ENCODE measurements at places on chromosomes 3 and 15. TPM values are rescaled to one million over a fixed set of nuclear protein-coding genes. Genes with fewer than 3 reads are reported as not detected.

GRCh38 chr15:64051407-64052259 lies 5.3 kb upstream of the DAPK2 start:
- no peak for DNase-seq

GRCh38 chr15:81612631-81613030 lies 238.6 kb upstream of the TMC3 start:
- no peak for DNase-seq

DNA sequence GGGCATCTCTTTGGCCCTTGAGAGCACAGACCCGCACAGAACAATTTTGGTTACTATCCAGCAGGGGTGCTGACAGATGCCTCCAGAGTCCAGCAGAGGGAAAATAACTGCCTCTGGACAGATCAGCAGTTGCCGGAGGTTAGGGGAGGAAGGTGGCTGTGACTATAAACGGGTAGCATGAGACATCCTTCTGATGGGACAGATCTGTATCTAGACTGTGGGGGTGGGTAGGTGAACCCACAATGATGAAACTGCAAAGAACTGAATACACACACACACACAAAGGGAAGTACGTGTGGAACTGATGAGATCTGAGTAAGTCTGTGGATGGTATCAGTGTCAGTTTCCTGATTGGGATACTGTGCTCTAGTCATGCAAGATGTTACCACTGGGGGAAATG lies 21.2 kb downstream of the ADAMTS7 start:
- peak; percentile 18 for DNase-seq

GRCh38 chr3:106691476-106691875 lies 685.8 kb upstream of the CCDC54 start:
- DNase-seq = no peak

DNA sequence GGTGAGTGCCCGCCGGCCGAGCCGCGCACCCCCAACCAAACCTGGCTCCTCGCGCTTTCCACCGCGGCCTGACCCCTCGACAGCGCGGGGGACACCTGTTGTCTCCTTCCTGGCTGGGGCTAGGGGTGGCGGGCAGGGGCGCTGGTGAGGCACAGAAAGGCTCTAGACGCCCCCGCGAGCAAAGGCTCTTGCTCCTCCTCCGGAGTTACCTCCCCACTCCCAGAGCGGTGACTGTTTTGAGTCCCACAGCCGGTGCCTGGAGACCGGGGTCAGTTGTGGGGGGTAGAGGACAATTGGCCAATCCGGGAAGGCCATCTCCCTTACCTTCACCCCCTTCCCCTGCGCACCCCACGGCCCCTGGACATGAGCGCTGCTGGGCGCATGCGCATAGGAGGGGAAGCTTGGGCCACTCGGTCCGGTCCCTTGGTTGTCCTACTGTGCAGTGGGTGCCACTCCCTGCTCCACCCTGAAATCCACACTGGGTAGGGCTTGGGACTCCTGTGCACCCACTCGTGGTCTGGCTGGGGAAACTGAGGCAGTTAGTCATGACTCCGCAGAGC lies 554 bp downstream of the CHST13 start:
- peak; percentile 77 for DNase-seq

- no peak for DNase-seq
These were observed 79.3 kb downstream of the CHSY1 start for GRCh38 chr15:101172501-101173071.

DNA sequence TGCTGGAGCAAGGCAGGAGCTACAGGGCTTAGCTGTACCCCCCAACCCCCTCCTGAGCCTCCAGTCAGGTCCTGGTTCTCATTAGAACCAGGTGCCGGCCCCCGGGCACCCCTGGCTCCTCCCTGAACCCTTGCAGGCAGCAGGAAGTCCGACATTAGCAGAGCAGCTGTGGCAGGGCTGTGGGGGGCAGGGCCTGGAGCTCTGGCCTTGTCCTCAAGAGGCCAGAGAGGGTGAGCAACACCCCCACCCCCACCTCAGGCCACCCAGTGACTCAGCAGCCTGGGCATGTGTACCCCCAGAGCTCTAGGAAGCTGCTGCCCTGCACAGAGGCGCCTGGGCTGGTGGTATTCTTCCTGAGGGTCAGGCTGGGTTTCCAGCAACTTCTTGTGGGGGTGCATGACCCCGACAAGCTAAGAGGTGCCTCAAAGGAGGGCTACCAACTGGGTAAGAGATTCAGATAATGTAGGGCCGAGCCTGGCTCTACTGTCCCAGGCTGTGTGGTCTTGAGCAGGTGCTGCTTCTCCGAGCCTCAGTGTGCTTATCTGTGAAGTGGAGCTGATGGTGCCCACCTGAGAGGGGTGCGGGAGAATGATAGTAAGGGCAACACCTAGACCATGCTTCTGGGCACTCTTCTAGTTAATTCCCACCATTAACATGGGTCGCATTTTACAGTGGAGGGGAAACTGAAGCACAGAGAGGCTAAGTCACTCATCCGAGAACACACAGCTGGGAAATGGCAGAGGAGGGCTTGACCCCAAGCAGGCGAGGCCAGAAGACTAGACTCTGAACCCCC lies 16.0 kb downstream of the H1-8 start:
- no peak for DNase-seq

DNA sequence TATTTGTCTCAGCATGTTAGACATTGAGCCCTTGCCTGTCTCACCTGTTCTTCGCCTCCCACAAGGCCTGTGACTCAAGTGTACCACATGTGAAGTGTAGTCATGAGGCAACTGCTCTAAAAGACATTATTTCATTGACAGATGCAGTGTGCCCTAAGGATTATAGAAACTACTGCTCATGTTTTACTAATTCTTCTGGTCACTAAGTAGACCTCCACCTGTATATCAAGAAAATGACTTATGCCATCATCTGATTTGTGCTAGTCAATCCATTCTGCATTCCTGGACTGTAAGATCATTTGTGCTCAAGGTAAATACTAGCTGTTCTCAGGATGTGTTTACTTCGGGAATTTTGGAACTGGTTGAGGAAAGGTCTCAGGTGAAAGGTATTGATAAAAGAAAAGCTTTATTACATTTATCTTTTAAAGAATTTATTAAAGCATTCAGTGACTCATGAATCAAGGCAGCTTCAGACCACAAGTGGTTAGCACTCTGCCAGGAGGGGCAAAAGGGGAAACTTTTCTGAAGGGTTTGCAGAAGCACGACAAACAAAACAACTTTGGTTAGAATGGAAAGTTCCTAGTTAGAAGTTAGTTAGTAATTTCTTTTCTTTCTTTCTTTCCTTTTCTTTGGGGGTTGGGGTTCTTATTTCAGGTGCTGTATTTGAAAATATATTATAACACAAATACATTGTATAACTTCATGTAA lies 465.3 kb upstream of the CBLB start:
- no peak for DNase-seq

DNA sequence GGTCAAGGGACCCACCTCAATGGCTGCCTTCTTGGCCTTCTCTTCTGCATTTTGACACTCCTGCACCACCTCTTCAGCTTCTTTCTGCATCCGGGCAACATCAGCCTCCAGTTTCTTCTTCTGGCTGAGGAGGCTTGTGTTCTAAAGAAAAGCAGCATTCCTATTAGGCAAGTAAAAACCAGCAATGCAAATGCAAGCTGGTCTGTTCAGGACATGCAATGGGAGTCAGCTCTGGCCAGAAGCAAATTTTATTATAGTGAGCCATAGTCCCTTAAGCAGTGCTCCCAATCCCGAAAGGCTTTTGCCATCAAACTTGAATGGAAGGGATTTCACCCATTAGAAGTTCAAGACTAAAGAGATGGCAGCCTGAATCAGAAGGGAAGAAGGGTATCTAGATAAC lies 97.7 kb downstream of the HHLA2 start:
- no peak for DNase-seq

- DNase-seq = no peak
These were observed 12.5 kb downstream of the RAB27A start for GRCh38 chr15:55277116-55277564.

DNA sequence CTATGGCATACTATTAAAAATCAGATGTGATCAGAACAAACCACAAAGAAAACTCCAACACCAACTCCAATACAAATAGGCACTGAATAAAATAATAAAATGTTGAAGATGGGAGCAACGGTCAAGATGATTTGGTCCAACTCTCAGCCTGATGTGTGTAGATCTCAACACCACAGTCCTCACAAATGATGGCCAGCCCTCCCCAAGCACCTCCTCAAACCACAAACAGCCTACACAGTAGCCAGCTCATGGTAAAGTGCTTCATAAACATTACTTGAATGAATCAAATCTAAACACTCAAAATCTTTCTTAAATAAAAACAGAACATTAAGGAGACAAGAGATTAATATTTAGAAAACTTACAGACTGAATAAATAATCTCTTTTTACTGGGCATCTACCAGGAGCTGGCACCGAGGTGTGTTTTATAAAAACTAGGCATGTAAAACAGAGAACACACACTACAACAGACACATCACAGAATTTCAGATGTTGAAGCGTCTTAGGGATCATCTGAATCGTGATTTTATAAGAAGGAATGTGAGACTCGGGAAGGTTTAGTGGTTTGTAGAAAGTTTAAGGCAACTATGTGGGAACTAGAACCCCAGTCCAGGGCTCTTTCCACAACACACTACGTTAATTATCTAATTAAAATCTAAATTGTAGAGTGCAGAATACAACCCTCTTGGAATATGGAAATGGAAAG lies 102.4 kb downstream of the MYLK start:
- DNase-seq = no peak

DNA sequence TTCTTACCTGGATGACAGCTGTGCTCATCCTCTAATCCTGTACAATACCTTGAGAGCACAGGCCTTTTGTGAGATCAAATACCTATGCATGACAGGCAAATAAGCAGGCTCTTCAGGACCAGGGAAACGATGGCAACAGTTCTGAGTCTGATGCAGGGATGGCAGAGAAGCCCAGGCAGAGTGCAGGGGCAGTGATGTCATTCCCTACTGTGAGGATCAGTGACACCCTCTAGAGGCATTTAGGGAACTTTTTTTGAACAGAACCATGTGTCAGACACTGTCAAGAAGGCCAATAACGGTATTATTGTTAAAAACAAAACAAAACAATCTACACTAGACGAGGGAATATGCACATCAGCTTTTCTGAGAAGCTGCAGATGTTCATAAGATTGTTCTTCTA lies 314.8 kb upstream of the CTDSPL start:
- no peak for DNase-seq

DNA sequence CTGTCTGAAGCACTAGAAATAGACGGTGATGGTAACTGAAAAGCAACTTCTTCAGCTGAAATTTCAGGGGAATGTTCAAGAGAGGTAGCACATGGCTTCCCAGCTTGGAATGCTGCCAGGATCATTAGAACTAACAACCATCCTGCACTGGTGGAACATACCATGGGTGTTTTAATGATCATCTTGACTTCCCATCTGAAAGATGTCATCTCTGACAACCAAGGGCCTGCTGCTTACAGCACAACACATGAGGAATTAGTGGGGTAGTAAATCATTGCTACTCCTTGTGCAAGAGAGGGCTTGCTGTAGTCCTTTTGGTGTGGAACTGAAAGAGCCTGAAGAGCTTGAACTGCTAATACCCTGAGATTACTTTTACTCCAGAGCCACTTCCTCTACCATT lies 853.7 kb downstream of the MCTP2 start:
- DNase-seq = no peak

DNA sequence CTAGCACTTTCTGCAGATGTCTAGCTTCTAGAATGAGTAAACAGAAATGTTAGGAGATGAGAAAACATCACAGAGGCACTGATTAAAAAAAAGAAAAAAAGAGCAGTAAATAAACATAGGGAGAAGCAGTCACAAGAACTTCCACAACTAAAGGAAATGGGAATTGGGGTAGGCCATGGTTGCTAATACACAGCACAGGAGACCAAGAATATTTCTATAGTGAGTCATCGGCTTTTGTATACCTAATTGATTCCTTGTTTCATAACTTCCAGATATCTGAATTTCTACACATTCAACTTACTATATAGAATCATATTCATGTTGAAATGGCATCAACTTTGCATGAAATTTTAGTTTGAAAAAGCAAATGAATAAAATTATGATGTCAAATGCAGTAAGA lies 47.3 kb upstream of the TCF12 start:
- DNase-seq = no peak

GRCh38 chr3:180829409-180830405 lies 82.8 kb upstream of the FXR1 start:
- DNase-seq = no peak

DNA sequence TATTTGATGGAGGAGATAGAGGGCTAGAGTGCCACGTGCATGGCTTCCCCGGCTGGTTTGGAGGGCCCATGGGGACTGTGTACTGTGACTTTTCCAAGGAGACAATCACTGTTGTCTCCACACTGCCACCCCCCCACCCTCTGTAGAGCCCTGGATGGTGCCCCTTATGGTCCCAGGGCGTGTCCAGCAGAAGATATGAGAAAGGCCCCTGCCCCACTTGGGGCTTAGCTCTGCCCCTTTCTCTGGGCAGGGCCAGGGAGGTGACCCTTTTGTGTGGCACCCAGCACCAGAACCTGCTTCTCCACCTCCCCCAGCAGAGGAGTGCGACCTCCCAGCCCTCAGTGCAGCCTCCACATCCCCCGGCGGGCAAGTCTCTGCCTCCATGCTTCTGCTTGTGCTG lies 32.1 kb downstream of the SPSB4 start:
- DNase-seq = peak; percentile 36

DNA sequence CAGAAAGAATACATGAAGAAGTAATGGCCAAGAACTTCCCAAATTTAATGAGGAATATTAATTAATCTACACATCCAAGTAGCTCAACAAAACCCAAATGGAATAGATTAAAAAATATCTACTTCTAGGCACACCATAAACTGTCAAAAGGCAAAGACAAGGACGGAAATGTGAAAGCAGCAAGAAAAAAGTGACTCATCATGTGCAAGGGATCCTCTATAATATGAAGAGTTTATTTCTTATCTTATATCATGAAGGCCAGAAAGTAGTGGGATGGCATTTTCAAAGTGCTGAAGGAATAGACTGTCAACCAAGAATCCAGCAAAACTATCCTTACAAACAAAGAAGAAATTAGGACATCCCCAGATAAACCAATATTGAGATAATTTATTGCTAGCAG lies 73.9 kb upstream of the PRICKLE2 start:
- DNase-seq = no peak

- DNase-seq = no peak
These were observed 212.5 kb upstream of the FEZF2 start for GRCh38 chr3:62585861-62586260.

AQP9 gene
- 2.6 TPM for total RNA-seq

DAPK2 gene
- total RNA-seq = 6.0 TPM

CIDEC gene
- total RNA-seq = 0.87 TPM

ITPR1 gene
- total RNA-seq = 227 TPM

ADAMTS9 gene
- 161 TPM for total RNA-seq

CCDC80 gene
- 1,615 TPM for total RNA-seq

IL16 gene
- total RNA-seq = 9.1 TPM

RYR3 gene
- total RNA-seq = 23.1 TPM

DPPA4 gene
- not detected for total RNA-seq

Data from aorta (tissue), 5 donors.